ENCODE measurements at places on chromosomes 11 and 22. TPM values are rescaled to one million over a fixed set of nuclear protein-coding genes. Genes with fewer than 3 reads are reported as not detected.

DNA sequence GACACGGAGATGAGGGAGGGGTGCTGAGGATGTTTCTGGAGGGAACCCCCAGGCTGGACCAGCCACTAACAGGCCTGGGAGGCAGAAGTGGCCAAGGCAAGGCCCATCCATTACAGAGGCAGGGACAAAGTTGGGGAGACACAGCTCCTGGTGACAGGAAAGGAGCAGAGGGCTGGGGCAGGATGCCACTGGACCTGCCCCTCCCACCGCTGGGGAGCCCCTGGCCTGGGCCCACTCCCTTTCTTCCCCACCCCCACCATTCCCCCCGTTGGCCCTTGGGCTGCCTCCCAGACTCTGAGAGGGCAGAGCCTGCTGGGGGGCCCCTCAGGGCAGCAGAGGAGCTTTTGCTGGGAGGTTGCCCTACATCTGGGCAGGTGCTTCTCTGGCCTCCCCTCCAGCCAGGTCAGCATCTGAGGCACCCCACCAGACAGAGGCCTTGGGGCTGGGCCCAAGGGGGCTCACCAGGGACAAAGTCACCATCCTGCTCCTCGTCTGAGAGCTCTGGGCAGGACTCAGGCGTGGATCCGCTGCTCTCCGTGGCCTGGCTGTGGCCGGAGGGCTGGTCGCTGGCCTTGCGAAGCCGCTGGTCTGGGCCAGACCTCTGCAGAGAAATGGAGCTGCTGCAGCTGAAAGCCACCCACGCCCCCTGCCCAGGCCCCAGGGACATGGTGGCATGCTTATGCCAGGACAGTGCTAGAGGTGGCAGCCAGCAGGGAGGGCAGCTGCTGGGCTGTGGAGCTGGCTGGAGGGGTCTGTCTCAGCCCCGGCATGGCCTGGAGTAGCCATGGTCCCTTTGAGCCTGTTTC, 33.1 kb upstream of the CARS1 start:
- no peak for DNase-seq

The GPR83 gene
- not detected for total RNA-seq

The PTPN5 gene
- total RNA-seq, result 2.2 TPM

DNA sequence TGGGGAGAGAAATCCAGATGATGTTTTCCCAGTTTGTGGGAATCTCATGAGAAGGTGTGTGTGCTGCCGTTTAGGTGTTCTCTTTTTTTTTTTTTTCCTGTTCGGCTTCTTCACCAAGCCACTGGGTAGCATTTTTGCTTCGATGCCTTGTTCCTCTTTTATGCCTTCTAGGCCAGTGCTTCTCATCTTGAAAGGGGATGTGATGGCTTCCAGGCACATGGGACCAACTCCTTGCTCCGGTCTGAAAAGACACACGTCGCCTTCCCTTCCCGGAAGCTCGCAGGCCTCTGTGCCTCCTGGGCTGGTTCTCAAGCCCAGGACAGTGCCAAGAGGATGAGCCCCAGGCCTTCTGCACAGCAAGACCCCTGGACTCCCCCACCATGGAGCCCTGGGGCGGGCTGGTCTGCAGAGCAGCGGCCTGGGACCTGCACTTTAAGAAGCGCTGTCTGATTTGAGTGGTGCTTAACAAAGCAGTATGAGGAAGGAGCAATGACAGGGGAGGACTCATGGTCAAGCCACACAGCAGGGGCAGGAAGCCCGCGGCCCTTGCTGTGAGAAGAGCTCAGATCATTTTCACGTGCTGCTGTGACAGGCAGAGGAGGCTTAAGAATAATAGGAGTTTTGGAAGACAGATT, 158.8 kb downstream of the MPPED1 start:
- no peak for DNase-seq

- DNase-seq, result no peak
Observed at GRCh38 chr11:64934682-64935358, 873 bp downstream of the GPHA2 start.

DNA sequence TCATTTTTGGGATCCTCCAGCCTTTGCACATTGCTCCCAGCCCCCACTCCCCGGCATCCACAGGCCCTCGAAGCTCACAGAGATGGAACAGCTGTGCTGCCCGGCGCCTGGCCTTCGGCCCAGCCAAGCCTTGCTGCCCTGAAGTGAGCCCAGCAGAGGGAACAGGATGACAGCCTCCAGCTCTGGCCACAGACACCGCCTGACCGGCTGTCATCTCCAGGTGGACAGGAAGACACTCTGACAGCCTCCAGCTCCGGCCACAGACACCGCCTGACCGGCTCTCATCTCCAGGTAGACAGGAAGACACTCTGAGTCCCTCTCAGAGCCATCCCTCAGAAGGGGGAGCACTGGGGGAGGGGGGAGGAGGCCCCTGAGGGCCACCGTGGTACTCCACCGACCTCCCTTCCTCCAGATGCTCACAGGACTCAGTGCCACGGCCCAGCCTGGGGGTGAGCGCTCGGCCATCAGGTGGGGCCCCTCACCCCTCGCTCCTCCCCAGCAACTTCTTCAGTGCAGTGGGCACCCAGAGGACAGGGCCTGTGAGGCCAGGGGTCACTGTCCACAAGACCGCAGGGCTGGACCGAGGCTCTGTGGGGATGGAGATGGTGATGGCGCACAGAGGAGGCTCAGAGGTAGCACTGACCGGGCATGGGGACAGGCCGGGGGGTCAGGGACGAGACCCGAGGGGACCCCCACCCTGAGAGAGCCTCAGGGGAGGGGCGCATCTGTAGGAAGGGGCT, 58.6 kb downstream of the BRD1 start:
- no peak for DNase-seq

DNA sequence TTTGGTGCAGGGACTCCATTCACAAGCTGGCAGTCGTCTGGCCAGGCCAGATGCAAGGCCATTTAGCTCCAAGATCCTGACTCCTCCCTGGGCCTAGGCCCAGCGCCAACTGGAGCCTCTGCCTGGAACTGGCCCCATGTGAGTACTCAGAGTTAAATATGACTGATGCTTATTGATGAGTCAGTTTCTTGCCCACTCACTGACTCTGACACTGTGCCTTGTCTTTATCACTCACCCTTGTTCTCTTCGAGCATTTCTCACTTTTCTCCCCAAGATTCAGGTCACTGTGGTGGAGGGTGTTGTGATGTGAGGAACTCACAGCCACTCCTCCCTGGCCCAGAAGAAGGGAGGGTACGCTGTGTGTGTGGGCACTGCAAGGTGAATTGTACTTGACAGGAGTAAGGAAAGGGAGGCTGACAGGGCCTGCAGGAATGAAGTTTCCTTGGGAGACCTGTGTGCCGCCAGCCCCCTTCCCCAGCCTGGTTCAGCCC, 23.2 kb upstream of the ST3GAL4 start:
- DNase-seq, result no peak

- DNase-seq, result no peak
Observed at GRCh38 chr11:129929721-129930120, 34.3 kb upstream of the NFRKB start.

- no peak for DNase-seq
Observed at GRCh38 chr11:1694846-1695547, 2.0 kb upstream of the KRTAP5-6 start.

- no peak for DNase-seq
Observed at GRCh38 chr11:64519541-64519940, 71.5 kb upstream of the SLC22A12 start.

Measured in thoracic aorta (tissue), 2 donors.